Astrocyte (in vitro differentiated cells and primary cell): ENCODE measurements at places on chromosomes 1 and 21. TPM values are rescaled to one million over a fixed set of nuclear protein-coding genes. Genes with fewer than 3 reads are reported as not detected.

Gene KCNA2
- total RNA-seq = 0.57 and 1.0 TPM in 2 replicates

DNA sequence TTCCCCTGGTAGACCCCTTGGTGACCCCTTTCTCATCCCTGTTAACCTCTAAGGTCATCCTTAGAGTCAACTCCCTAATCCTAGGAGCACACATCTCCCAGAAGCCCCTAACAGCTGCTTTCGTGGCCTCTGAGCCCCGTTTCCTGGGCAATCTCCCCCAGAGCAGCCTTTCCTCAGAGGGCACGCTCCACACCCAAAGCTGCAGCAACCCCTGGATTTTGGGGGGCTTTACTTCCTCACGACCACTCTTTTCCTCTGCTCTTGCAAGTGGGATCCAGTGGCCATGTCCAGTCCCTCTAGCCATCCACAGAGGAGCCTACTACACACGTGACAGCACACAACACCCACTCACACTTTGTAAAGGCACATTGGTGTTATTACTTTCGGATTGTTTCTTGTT is 13.8 kb downstream of the ABCA4 start:
- H3K27me3 ChIP-seq = no peaks in the 10 kb centered on the region
- no peaks in the 10 kb centered on the region for H3K36me3 ChIP-seq
- H3K4me1 ChIP-seq = peaks cover 15% of the 10 kb centered on the region
- no peak for DNase-seq
- no peak overlapping the region for H3K27ac ChIP-seq
- H3K4me3 ChIP-seq = no peak overlapping the region

GRCh38 chr21:45464309-45464708 is 59.3 kb downstream of the COL18A1 start:
- H3K4me1 ChIP-seq = peaks cover 21% of the 10 kb centered on the region
- H3K4me3 ChIP-seq = no peak overlapping the region
- H3K27me3 ChIP-seq = no peaks in the 10 kb centered on the region
- no peaks in the 10 kb centered on the region for H3K36me3 ChIP-seq
- no peak for DNase-seq
- H3K27ac ChIP-seq = no peak overlapping the region

GRCh38 chr1:94550396-94550795 is 8.8 kb upstream of the F3 start:
- H3K27me3 ChIP-seq = no peaks in the 10 kb centered on the region
- no peak overlapping the region for H3K27ac ChIP-seq
- H3K4me1 ChIP-seq = peaks cover 13% of the 10 kb centered on the region
- H3K36me3 ChIP-seq = no peaks in the 10 kb centered on the region
- no peak for DNase-seq

- no peak overlapping the region for H3K27ac ChIP-seq
- peak; percentile 58 for DNase-seq
- no peak overlapping the region for H3K4me3 ChIP-seq
- peaks cover 2% of the 10 kb centered on the region for H3K27me3 ChIP-seq
- no peaks in the 10 kb centered on the region for H3K36me3 ChIP-seq
- peaks cover 10% of the 10 kb centered on the region for H3K4me1 ChIP-seq
These were observed 475.4 kb upstream of the NR5A2 start for GRCh38 chr1:199551967-199552565.

DNA sequence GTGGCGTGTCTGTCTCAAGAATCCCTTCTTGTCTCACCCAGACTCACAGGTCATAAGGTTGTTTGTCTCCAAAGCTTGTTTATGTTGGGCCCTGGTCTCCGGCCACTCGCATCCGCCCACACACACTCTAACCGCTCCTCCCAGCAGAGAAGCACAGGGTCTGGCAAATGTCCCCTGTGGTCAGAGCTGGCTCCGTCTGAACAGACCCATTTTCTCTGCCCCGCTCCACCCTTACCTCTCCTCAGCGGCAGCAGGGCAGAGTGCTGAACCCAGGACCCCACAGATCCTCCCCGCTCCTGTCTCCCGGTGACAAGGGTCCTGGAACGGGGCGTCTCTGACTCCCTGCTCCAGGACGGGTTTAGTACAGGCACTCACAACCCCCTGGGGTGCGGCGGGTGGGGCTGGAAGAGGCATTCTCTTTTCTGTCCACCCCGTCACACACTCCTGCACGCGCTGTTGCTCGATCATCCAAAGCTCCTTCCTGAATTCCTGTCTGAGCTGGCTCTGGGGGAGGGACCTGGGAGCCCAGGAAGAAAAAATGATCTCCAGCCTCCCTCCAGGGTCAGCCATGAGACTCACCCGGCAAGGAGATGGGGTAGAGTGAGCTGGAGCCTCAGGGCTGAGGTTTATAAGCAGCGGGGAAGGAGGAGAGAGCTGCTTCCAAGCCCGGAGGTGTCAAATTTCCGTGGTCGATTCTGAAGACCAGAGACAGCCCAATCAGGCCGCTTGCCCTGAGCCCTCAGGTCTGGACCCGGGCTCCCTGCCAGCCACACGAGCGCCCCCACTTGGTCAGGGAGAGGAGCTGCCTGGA is at the start of gene S100A13:
TSS of gene S100A13 (minus strand) at position 602 of the 811 bp plus-strand sequence. CDS start 1,033 bp downstream, outside the sequence.
- H3K36me3 ChIP-seq = peaks cover 27% of the 10 kb centered on the region
- peaks cover 30% of the 10 kb centered on the region for H3K4me1 ChIP-seq
- peak within 1 kb of the TSS; percentile 92 for H3K27ac ChIP-seq
- DNase-seq = peak; percentile 92

Gene MATN1
- 0.32 and 0.34 TPM in 2 replicates for total RNA-seq

DNA sequence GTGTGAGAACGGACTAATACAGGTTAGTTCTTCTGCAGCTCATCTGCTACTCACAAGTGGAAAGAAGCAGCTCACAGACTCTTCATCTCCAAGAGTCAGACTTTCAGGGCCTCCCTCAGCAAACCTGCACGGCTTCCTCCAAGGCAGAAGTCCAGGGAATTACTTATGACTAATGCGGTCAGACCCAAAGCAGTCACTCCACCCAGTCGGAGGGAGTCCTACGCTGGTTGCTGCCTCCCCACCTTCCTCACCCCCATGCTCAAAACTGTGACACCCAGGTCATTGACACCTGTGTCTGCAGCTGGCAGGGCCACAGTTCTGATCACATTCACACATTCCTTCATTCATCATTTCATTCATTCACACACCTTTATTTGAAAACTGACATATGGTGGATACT is 38.4 kb upstream of the PRDM2 start:
- no peak overlapping the region for H3K27ac ChIP-seq
- H3K4me1 ChIP-seq = no peaks in the 10 kb centered on the region
- H3K4me3 ChIP-seq = no peak overlapping the region

DNA sequence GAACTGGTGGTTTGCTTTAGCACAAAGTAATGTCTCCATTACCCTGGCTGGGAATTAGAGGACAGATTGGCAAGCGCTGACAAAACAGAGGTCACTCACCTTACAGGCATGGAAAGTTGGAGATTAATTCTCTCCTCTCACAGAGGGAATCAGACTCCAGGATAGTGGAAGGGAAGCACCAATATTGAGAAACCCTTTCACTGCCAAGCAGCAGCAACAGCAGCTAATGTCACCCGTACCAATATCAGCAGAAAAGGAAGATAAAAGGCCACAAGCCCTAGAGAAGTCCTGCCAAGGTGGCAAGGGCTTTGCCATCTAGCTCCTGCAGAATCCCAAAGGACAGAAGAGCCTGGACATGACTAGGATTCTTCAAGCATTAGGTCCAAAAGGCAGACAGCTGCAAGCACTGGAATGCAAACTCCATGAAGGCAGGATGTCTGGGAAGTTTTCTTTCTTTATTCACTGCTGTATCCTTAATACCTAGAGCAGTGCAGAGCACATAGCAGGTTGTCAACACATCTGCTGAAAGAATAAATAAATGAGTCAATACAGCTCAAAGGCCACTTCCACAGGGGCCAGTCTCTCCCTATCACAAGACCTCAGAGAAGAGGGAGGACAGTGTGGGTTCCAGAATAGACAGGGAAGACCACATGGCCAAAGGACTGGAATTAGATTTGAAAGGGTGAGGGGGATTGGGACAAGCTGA is 57.2 kb downstream of the ERI3 start:
- no peaks in the 10 kb centered on the region for H3K4me1 ChIP-seq
- DNase-seq = no peak
- peaks cover 4% of the 10 kb centered on the region for H3K36me3 ChIP-seq
- H3K27ac ChIP-seq = no peak overlapping the region
- no peaks in the 10 kb centered on the region for H3K27me3 ChIP-seq

Gene FAM131C
- total RNA-seq = 0.11 and 0.38 TPM in 2 replicates

Gene ERI3
- 58.3 and 60.5 TPM in 2 replicates for total RNA-seq

- no peaks in the 10 kb centered on the region for H3K36me3 ChIP-seq
- H3K27me3 ChIP-seq = no peaks in the 10 kb centered on the region
- no peak for DNase-seq
- no peaks in the 10 kb centered on the region for H3K4me1 ChIP-seq
- H3K4me3 ChIP-seq = no peak overlapping the region
These were observed 52.4 kb downstream of the SMYD3 start for GRCh38 chr1:246454655-246455054.

DNA sequence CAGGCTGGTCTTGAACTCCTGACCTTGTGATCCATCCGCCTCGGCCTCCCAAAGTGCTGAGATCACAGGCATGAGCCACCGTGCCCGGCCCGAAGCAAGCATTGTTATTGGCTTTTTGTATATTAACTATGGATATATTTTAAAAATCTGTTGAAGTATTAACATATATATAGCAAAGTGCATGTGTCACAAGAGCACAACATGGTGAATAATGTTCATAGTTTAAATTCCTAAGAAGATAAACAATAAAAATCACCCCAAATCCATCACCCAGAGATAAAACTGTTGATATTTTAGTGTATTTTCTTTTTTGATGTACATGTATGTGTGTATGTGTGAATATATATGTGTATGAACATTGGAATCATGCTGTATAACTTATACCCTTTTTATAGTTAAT is 9.1 kb upstream of the FOXE3 start:
- H3K27ac ChIP-seq = no peak overlapping the region
- DNase-seq = no peak
- H3K4me3 ChIP-seq = no peak overlapping the region
- peaks cover 13% of the 10 kb centered on the region for H3K4me1 ChIP-seq
- no peaks in the 10 kb centered on the region for H3K36me3 ChIP-seq

Gene DENND2C
- 2.8 and 3.2 TPM in 2 replicates for total RNA-seq

- no peaks in the 10 kb centered on the region for H3K36me3 ChIP-seq
- no peak overlapping the region for H3K27ac ChIP-seq
- DNase-seq = no peak
- H3K4me3 ChIP-seq = no peak overlapping the region
- H3K27me3 ChIP-seq = no peaks in the 10 kb centered on the region
- no peaks in the 10 kb centered on the region for H3K4me1 ChIP-seq
These were observed 363.1 kb upstream of the RUNX1 start for GRCh38 chr21:35412231-35412630.

Gene KRTAP7-1
- total RNA-seq = not detected in 2 replicates

Gene SLFNL1
- 0.14 and 0.18 TPM in 2 replicates for total RNA-seq

- H3K27ac ChIP-seq = no peak overlapping the region
- H3K4me1 ChIP-seq = peaks cover 11% of the 10 kb centered on the region
- H3K4me3 ChIP-seq = no peak overlapping the region
- DNase-seq = no peak
- H3K27me3 ChIP-seq = no peaks in the 10 kb centered on the region
- H3K36me3 ChIP-seq = no peaks in the 10 kb centered on the region
These were observed 7.3 kb upstream of the TINAGL1 start for GRCh38 chr1:31568895-31569595.

Gene TAL1
- 0.14 and 0.17 TPM in 2 replicates for total RNA-seq

GRCh38 chr1:182301467-182302198 is 90.0 kb downstream of the GLUL start:
- H3K4me1 ChIP-seq = no peaks in the 10 kb centered on the region
- H3K36me3 ChIP-seq = no peaks in the 10 kb centered on the region
- H3K4me3 ChIP-seq = no peak overlapping the region
- no peaks in the 10 kb centered on the region for H3K27me3 ChIP-seq

Gene MIA3
- 63.5 and 73.5 TPM in 2 replicates for total RNA-seq
